ENCODE measurements at places on chromosomes 12 and 14.
A peak's percentile ranks its signal among the peaks of the same experiment; 100 is the strongest.

DNA sequence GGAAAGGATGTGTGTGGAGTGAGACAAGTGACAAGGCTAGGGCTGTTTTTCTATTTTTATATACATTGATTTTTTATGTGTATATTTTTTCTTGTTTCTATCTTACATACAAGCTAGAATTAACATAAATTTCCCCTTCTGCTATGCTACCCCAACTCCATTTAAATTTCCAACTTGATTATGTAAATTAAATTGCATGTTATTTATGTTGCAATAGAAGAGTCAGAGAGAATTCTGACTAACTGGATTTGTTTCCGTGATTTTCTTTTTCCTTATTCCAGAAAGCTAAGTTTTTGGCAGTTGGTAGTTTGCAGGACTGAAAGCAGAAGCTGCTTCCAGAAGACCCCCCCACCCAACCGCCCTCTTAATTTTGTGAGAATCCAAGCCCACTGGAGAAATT lies 8.9 kb upstream of the YBX3 start:
- no peak for DNase-seq

DNA sequence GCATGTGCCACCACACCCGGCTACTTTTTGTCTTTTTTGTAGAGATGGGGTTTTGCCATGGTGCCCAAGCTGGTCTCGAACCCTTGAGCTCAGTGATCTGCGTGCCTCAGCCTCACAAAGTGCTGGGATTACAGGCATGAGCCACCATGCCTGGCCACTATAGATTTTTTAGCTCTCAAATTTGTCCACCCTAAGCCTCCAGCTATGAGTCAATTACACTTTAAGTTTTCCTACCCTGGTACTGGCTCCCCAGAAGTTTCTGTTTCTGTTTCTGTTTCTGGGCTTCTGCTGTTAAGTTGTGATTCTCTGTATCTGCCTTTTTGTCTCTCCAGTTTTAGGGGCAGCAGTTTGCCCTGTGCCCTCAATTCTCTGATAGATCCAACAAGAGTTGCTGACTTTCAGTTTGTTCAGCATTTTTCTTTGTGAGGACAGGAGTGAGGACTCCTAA lies 4.4 kb upstream of the TINF2 start:
- DNase-seq = peak; percentile 62

DNA sequence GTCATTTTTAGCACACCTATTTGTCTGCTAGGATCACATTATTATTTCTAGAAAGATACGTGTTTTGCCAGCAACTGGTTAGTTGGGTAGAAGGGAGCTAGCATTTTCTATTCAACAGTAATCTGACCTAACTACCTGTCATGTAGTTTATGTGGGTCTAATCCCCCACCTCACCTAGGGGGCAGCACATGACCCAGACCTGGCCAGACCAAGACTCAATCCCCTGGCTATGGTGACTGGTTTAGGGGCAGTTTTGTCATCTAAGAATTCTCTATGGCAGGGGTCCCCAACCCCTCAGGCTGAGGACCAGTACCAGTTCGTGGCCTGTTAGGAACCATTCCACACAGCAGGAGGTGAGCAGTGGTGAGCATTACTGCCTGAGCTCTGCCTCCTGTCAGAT lies 29.5 kb upstream of the EVL start:
- DNase-seq = no peak

- DNase-seq = no peak
These were observed 117.9 kb downstream of the PDE3A start for GRCh38 chr12:20486233-20486632.

DNA sequence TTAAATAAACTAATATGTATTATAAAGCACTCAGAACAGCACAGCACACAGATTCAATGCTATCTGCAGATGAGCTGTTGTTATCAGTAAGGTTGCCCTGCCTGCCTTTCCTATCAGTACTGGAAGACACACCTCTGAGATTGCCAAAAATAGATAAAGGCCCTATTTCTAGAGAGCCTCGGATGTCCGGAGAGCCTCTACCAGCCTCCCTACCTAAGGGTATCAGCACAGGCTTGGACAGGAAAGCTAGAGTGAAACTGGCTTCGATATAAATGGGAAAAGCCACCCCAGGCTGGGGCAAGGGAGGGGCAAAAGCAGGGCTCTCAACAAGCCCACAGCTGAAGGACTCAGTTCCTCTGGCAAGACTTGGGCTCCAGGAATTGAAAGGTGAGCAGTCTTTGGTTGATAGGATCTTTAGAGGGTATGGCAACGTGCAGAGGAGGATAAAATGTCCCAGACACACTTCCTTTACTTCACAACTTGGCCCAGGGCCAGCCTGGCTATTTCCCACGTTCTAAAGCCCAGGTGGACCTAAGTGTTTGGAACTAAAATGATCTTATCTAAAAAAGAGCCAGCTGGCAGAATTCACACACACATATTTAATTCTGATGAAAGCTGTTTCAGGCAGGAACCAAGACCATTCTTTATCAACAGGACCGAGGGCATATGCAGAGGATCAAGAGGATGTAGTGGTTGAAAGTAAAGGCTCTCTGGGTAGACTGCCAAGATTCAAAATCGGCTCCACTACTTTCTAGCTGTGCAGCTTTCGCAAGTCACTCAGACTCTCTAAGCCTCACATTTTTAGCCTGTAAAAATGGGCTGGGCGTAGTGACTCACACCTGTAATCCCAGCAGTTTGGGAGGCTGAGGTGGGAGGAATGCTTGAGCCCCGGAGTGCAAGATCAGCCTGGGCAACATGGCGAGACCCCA lies 37.8 kb upstream of the ITPR2 start:
- no peak for DNase-seq

GRCh38 chr12:109716512-109717389 lies 3.1 kb downstream of the FAM222A start:
- DNase-seq = no peak

GRCh38 chr14:96265383-96266095 lies 9.5 kb downstream of the BDKRB1 start:
- no peak for DNase-seq

DNA sequence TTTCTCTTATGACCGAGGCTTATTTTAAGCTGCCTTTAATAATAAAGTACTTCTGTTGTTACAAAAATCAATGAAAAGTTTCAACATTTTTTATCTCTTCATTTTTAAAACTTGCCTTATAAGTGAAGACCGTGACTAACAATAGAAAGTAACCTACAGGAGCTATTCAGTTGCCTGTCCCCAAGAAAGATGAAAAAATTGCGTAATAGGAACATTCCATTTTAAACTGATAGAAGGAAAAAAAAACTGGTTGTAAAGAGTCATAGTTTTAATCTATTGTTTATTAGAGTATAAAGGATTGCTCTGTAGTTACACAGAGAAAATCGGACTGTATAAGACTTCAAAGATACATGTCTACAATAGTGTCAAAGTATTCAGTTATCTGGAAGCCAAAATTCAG lies 83.3 kb downstream of the DAAM1 start:
- DNase-seq = no peak

GRCh38 chr12:87439990-87440827 lies 589.0 kb downstream of the C12orf50 start:
- no peak for DNase-seq

- DNase-seq = no peak
These were observed 1014.3 kb upstream of the NOVA1 start for GRCh38 chr14:27612121-27612520.

- no peak for DNase-seq
These were observed 11.1 kb downstream of the ZNF641 start for GRCh38 chr12:48339442-48340117.

GRCh38 chr12:119423285-119423684 lies 88.8 kb downstream of the CCDC60 start:
- DNase-seq = no peak

GRCh38 chr12:42575717-42576116 lies 13.8 kb downstream of the PRICKLE1 start:
- DNase-seq = no peak

GRCh38 chr14:24427537-24428508 lies 1.6 kb downstream of the CBLN3 start:
- DNase-seq = no peak

DNA sequence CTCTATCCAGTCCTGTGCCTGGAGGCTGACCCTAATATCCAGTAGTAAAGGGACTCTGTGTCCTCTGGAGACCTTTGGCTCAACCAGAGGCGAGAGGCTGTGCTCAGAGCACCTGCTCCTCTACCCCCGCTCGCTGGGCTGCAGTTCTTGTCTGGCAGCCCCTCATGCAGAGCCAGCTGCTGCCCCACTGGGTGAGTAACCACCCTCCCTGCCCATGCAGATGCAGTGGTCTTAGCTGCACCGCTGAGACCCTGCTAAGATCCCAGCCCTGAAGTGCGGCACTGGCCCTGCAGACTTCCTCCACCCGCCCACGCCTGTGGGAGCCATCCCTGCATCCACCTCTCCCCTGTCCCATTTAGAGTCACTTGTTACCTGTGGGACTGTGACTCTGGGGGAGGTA lies 347.5 kb upstream of the SFSWAP start:
- DNase-seq = no peak

- DNase-seq = no peak
These were observed 10.9 kb downstream of the TMEM260 start for GRCh38 chr14:56590535-56590960.

DNA sequence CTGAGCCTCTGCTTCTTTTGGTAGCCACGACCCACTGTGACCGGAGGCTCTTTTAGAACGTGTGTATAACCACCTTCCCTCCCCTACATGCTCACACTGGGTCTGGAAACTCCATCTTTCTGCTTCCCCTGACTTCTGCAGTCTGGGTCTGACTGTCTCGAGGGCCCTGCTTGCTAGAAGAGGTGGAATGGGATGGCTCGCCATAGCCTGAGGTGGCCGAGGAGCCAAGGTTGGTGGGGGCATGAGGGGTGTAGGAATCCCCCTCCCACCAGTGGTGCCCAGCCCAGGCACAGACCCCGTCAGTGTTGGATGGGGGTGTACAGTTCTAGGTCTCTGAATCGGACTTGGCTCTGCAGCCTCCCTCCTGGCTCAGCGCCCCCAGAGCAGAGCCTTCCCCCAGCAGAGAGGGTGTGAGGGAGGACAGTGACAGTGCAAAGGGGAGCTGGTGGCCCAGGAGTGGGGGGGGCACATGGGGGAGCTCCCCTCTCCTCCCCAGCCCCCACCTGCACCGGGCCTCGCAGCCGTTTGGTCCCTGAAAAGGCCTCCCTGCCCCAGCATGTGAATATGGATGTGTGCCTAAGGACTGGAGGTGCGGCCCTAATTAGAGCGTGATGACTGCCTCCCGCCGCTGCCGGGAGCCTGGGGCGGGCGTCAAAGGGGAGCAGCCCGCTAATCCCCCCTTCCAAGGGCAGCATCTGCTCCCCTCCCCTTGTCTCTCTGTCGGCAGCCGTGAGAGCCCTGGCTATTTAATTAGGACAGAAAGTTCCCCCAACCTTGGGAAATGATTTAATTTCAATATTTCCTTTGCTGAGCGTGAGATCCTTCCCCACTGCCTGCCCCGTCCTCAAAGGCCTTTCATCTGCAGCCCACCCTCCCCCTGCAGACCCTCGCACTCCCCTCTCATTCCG lies 196.2 kb upstream of the C14orf180 start:
- no peak for DNase-seq

GRCh38 chr12:46437469-46437868 lies 64.9 kb upstream of the SLC38A2 start:
- no peak for DNase-seq

DNA sequence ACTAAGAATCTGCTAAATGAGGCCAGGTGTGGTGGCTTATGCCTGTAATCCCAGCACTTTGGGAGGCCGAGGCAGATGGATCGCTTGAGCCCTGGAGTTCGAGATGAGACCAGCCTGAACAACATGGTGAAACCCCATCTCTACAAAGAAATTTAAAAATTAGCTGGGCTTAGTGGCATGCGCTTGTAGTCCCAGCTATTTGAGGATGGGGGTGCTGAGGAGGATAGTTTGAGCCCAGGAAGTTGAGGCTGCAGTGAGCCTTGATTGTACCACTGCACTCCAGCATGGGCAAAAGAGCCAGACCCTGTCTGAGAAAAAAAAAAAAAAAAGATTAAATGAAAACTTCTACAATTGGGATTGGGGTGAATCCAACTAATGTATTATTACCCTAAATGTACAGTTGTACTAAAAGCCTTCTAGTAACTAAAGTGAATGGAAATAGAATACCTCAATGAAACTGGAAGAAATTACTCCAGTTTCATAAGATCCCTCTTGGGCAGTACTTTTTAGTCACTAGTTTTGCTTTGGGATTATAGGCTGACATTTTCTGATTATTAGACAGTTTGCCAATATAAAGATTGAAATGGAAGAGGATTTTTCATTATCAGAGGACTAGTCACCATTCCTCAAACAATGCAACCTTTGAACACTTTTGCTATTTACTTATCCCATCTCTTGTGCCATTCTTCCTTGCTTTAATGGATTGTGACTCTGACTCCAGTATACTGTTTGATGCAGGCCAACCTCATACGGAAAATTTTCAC lies 14.3 kb downstream of the COCH start:
- DNase-seq = no peak

- no peak for DNase-seq
These were observed 36.4 kb downstream of the TRAFD1 start for GRCh38 chr12:112161711-112162110.

DNA sequence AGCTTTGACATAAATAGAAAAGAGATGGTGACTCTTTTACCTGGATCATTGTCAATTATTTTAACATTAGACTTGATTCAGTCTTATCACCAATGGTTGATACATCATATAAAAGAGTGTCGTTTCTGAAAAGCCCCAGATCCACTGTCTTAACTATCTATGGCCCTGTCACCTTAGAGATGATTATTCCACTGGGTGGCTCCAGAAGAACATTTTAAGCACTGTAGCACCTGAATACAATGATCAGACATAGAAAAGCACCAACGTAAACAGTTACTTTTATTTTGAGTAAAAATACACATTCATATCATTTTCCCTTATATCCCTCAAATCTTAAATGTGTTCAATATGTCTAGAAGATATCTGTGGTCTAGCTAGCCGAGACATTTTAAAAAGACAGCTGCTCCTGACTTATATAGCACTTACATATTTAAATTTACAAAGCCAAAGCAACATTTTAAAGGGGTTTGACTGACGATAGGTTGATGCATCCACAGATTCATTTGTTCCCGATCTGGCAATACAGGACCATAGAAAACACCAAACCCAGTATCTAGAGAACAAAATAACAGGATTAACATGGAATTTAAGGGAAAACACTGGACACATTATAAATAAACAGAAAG lies 32.9 kb downstream of the TSPAN8 start:
- no peak for DNase-seq

DNA sequence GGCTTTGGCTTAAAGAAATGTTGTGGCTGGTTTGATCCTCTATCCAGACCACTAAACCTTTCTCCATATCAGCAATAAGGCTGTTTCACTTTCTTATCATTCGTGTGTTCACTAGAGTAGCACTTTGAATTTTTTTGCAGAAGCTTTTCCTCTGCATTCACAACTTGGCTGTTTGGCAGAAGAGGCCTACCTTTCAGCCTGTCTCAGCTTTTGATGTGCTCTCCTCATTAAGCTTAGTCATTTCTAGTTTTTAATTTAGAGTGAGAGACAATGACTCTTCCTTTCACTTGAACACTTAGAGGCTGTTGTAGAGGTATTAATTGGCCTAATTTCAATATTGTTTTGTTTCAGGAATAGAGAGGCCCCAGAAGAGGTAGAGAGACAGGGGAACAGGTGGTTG lies 13.8 kb downstream of the KCNMB4 start:
- DNase-seq = no peak

DNA sequence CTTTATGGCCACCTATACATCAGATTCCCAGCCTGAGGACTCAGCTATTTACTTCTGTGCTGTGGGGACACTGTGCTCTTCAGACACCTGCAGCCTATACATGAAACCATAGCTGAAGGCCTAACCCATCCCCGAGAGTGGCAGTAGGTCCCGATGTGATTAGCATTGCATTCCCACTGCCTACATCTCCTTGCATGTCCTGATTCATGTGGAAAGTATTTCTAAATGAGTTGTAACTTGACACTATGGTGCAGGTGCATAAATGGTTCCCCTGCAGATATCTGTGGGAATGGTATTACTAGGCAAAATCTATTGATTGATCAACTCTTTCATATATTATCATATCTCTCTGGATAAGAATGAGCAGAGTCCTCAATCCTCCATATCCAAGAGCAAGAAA lies 433.5 kb downstream of the DAD1 start:
- no peak for DNase-seq
